ENCODE measurements at places on chromosomes 11 and 22.

DNA sequence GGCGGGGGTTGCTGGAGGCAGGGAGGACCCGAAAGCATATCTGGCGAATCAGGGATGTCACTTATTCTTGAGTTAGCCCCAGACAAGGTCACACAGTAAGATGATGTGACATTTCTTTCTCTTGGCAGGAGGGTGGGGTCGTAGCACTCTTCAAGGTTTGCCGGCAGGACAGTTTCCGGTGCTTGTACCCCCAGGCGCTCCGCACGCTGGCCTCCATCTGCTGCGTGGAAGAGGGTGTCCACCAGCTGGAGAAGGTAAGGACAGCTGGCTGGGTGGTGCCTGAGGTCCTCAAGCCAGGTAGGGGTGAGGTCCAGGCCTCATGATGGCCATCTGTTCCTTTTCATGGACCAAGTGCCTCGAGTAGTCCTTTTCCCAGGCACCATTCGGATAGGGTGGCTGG, 86.0 kb downstream of the INSC start:
- DNase-seq: no peak

DNA sequence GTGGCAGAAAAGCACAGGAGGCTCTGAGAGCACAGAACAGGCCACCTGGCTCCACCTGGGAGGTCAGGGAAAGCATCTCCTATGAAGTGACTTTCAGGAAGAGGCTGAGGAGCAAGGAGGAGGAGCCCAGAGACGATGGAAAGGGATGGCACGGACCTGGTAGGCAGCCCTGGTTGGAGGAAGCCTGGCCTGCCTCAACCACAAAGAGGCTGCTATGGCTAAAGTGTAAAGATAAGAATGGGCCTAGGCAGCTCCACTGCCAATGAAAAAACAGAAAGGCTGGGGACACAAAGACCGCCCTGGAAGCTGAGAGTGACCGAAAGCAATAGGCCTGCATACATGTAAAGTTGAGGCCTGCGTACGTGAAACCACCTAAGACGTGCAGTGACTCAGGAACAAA, 31.2 kb upstream of the ETS1 start:
- DNase-seq: no peak

DNA sequence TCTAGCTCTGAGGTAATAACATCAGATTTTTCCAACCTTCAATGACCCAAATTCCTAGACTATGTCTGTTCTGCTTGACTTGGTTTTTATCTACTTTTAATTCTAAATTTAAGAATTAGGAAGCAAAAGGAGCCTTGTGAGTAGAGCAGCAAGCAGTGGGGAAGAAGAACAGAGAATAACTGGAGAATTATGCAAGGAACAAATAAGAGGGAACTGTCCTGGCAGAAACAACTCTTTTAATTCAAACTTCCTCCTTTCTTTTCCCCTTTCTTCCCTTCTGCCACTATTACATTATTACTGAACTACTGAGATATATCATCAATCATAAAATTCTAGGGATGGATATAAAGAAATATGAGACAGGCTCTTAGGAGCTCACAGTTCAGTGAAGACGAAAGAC, 276.1 kb downstream of the SBF2 start:
- DNase-seq: no peak

GRCh38 chr11:66363805-66364535, 7.6 kb downstream of the SLC29A2 start:
- peak; percentile 34 for DNase-seq

DNA sequence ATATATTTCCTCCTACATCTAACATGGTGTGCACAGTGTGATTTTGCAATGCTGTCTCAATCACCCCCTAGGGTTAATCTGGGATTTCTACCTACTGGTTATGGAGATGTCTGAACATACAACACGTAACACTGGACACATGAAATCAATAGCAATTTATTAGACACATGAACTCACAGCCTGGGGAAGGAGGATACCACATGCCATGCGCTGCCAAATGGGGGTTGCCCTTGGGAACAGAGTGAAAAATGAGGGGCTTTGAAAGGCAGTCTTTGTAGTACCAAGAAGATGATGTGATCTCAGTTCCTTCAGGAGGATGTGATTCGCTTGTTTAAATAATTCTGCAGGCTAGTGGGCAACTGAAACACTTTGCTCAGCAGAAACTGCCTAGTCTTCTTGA, 253.6 kb upstream of the LRRC4C start:
- no peak for DNase-seq

- no peak for DNase-seq
Measured at GRCh38 chr11:69378303-69379141, 84.6 kb downstream of the MYEOV start.

GRCh38 chr11:106082096-106082495, 4.6 kb downstream of the AASDHPPT start:
- no peak for DNase-seq

- DNase-seq: no peak
Measured at GRCh38 chr11:65551572-65552387, 6.4 kb downstream of the LTBP3 start.

GRCh38 chr11:70786021-70786665, 387.8 kb downstream of the CTTN start:
- no peak for DNase-seq

DNA sequence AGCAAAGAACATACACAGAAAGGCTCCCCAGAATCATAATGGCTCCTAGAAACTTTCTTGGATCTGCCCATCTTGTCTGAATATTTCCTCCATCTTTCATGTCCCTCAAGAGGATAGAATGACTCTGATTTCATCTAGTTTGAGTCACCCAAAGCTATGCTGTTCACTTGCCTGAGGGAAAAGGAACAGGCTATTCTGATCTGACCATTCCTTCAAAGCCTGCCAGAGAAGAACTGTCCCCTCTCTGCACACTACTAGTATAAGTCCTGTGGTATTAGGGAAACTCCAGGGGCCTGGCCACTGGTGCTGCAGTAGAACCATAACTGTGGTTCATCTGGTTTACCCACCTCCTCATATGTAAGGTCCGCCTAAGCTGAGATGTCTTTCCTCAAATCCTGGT, 2.4 kb upstream of the PATE1 start:
- DNase-seq: no peak

GRCh38 chr22:20238901-20239675, 29.0 kb downstream of the RTN4R start:
- no peak for DNase-seq

- no peak for DNase-seq
Measured at GRCh38 chr22:38923463-38924346, 33.7 kb upstream of the APOBEC3A start.

- DNase-seq: no peak
Measured at GRCh38 chr11:88814076-88814475, 251.7 kb downstream of the GRM5 start.

- no peak for DNase-seq
Measured at GRCh38 chr11:69861901-69862300, 42.7 kb upstream of the FGF3 start.

GRCh38 chr11:88414981-88415413, 77.5 kb upstream of the CTSC start:
- no peak for DNase-seq

GRCh38 chr11:17611503-17612220, 64.6 kb downstream of the OTOG start:
- DNase-seq: no peak

GRCh38 chr11:110318638-110319404, 22.4 kb upstream of the RDX start:
- DNase-seq: no peak

Data from stimulated activated CD8-positive, alpha-beta memory T cell treated with anti-CD3 and anti-CD28 coated beads, Interleukin-4, amount 100 ng/mL, for 1 hour (primary cell).